HFFc6 (cell line): ENCODE measurements at places on chromosomes 11 and 22. TPM values are rescaled to one million over a fixed set of nuclear protein-coding genes. Genes with fewer than 3 reads are reported as not detected.

KCNE3 gene
- total RNA-seq: not detected in 3 replicates

- H3K27ac ChIP-seq: no peak overlapping the region
- no peak overlapping the region for H3K4me3 ChIP-seq
- peaks cover 17% of the 10 kb centered on the region for H3K27me3 ChIP-seq
- peak; percentile 64 for DNase-seq
- no peaks in the 10 kb centered on the region for H3K4me1 ChIP-seq
These were observed 23.4 kb upstream of the RIC3 start for GRCh38 chr11:8192016-8192895.

DNA sequence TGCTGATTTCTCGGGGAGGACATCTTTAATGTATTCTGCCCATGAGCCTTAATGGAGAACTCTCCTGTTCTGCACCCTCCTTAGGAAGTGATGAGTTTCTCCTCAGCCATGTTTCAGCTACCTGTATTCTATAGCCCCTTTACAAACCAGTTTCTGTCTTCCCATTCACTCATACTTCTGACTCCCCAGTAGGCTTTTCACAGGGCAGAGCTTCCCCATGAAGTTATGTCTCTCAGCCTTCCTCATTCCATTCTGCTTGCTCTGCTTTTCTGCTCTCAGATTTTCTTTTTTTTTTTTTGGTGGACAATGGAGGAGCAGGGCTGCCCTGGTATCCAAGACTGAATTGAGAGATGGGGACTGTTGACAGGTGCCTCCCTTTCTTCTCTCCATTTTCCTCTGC, 4.3 kb upstream of the OR52R1 start:
- H3K27me3 ChIP-seq: no peaks in the 10 kb centered on the region
- H3K36me3 ChIP-seq: no peaks in the 10 kb centered on the region
- H3K4me1 ChIP-seq: no peaks in the 10 kb centered on the region
- no peak overlapping the region for H3K4me3 ChIP-seq
- DNase-seq: no peak

GRCh38 chr11:94702481-94702880, 65.7 kb upstream of the AMOTL1 start:
- no peak for DNase-seq
- H3K4me1 ChIP-seq: peaks cover 48% of the 10 kb centered on the region
- peaks cover 5% of the 10 kb centered on the region for H3K27me3 ChIP-seq
- H3K4me3 ChIP-seq: no peak overlapping the region
- H3K36me3 ChIP-seq: no peaks in the 10 kb centered on the region

GRCh38 chr11:42012271-42012670, 552.8 kb upstream of the LRRC4C start:
- no peaks in the 10 kb centered on the region for H3K36me3 ChIP-seq
- no peaks in the 10 kb centered on the region for H3K4me1 ChIP-seq
- DNase-seq: no peak
- H3K27ac ChIP-seq: no peak overlapping the region

MS4A3 gene
- not detected in 2 replicates for total RNA-seq

OR2AG1 gene
- not detected in 3 replicates for total RNA-seq

- H3K36me3 ChIP-seq: peaks cover 5% of the 10 kb centered on the region
- H3K27ac ChIP-seq: no peak overlapping the region
- no peak overlapping the region for H3K4me3 ChIP-seq
- peaks cover 69% of the 10 kb centered on the region for H3K4me1 ChIP-seq
These were observed 37.1 kb downstream of the BCR start for GRCh38 chr22:23217171-23218052.

IGLL1 gene
- total RNA-seq: not detected in 2 replicates
